Esophagus squamous epithelium (tissue), 5 donors: ENCODE measurements at places on chromosomes 1 and 21.

DNA sequence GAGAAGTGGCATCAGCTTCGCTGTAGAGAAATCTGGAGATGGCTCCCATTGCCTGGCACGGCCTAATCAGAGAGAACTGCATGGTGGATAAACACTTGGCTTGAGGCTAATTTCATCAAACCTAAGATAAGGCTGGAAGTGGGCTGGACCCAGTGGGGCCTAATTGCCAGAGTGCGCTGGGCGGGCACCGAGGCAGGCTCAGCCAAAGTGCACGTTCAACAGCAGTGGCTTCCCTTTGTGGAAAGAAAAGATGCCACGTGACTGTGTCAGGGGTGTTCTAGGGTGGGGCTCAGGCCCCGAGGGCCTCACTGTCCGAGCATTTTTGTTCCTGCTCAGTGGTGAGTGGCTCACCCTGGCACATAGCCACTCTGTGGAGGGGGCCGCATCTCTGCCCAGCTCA, 5.8 kb downstream of the PLCH2 start:
- DNase-seq: no peak
- H3K36me3 ChIP-seq: peaks cover 29% of the 10 kb centered on the region
- H3K4me3 ChIP-seq: no peak overlapping the region

GRCh38 chr1:145944532-145944931, 13.3 kb downstream of the LIX1L start:
- H3K36me3 ChIP-seq: peaks cover 51% of the 10 kb centered on the region
- H3K27me3 ChIP-seq: no peaks in the 10 kb centered on the region
- H3K4me1 ChIP-seq: no peaks in the 10 kb centered on the region
- no peak overlapping the region for H3K4me3 ChIP-seq

- H3K4me1 ChIP-seq: no peaks in the 10 kb centered on the region
- no peak overlapping the region for H3K27ac ChIP-seq
- H3K4me3 ChIP-seq: no peak overlapping the region
- H3K27me3 ChIP-seq: no peaks in the 10 kb centered on the region
Measured at GRCh38 chr1:77732090-77732489, 27.6 kb downstream of the USP33 start.

DNA sequence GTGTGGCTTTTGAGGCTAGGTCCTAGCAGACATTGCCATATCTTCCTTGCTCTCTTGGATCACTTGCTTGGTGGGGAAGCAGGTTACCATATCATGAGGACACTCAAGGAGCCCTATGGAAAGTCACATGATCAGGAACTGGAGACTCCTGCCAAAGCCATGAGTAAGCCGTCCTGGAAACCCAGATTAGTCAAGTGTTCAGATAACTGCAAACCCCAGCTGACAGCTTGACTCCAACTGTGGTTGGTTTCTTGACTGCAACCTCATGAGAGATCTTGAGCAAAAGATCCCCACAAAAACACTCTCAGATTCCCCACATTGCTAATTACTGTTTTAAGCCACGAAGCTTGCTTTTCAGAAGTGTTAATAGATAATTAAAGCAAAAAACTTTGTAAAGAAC, 58.6 kb downstream of the CACNA1E start:
- no peaks in the 10 kb centered on the region for H3K4me1 ChIP-seq
- no peaks in the 10 kb centered on the region for H3K36me3 ChIP-seq
- DNase-seq: no peak
- H3K4me3 ChIP-seq: no peak overlapping the region
- no peak overlapping the region for H3K27ac ChIP-seq
- H3K27me3 ChIP-seq: no peaks in the 10 kb centered on the region

DNA sequence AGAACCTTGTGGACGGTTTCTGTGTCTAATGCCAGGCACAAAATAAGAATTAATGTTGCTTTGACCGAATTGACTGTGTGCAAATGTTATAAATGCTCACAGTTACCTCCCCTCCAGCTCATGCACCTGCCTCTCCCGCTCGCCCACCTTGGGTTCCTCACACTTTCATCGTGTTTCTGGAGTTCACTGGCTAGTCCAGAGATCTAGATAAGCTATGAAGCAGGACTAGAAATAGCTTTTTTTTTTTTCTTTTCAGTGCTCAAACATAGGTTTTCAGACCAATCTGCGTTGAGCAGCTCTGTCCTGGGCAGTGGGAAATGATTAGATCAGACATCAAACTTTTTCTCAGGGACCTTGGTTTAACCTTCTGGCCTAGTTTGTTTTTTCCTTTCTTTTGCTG, 11.1 kb downstream of the TENT5C start:
- no peaks in the 10 kb centered on the region for H3K27me3 ChIP-seq
- H3K4me3 ChIP-seq: no peak overlapping the region
- H3K36me3 ChIP-seq: no peaks in the 10 kb centered on the region
- H3K27ac ChIP-seq: no peak overlapping the region
- DNase-seq: no peak
- no peaks in the 10 kb centered on the region for H3K4me1 ChIP-seq
